ENCODE measurements at places on chromosomes 5 and 9.

DNA sequence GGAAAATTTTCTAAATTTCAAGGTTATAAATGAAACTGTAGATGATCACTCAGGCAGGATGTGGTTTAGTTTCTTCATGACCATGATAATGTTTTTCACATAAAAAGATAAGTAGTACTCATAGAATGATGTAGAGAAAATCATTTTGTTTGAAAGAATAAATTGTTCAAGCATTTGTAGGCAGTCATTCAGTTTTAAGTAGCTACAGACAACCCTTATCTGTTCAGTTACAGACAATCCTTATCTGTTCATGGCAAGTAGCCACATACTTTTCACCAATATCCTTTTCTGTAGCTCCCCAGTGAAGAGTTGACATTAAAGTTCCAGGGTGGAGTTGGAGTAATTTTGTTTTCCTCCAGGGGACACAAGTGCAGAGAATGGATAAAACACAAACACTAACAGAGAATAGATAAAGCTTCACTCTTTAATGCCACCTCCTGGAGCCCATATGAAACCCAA lies 278.1 kb upstream of the TNC start:
- no peak for DNase-seq

DNA sequence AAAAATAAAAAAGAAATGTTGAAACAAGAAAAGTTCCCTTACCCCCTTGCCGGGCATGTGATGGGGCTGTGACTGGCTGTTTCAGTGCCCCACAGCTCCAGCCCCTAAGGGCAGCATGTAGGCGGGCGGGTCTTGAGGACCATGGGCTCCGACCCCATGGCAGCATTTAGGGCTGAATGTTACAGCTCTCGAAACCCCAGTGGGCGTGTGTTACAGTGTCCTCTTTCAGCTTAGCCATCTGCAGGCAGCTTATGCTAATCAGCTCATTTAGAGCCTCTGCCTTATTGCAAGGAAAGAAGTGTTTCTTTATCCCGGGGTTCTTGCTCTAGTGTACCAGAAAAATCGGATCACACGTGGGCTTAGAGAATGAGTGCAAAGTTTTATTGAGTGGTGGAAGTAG lies 497.4 kb upstream of the CYLC2 start:
- no peak for DNase-seq

DNA sequence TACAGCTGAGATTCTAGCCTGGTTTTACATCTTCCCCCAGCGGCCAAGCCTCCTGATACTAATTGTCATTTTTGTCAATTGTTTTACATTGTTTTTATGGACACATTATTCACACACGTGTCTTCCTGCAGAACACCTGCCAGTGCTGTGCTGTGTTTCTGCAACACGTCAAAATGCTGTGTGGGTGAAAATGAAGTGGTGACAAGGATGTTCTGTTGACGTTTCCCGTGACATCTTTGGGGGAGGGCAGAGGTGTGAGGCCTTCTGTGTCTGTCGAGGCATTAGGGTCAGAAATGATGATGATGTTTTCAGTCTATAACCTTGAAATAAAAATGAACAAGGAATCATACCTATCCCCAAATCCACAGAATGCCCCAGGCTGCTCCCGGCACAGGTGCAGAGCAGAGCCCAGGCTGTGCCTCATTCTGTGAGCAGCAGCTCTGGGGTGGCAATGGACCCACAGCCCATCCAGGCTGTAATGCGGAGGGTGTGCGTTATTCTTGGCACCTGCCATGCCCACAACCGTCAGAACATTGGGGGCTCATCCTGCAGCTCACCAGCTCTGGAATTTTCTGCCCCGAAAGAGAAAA lies 23.6 kb upstream of the CEP72 start:
- DNase-seq, result no peak

- DNase-seq, result no peak
These were observed 17.1 kb downstream of the TRMO start for GRCh38 chr9:97905228-97905627.

GRCh38 chr5:179452356-179453230 lies 97.8 kb upstream of the RUFY1 start:
- no peak for DNase-seq

DNA sequence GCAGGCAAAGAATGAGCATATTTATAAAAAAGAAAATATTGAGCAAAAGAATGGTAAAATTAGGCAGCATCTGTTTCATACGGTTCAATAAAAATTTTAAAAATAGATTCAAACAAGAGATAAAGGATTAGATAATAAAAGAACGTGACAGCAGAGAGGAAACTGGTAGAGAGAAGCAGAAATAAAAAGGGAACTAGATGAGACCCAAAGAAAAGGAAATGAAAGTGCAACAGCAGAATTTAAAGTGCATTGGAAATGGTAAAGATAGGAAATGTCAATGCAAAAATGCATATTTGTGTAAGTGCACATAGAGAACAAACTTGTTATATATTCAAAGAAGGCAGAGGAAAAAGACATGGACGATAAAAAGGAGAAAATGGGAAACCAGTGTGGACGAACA lies 70.2 kb downstream of the SUSD1 start:
- DNase-seq, result no peak

GRCh38 chr5:98214240-98215051 lies 559.0 kb upstream of the RGMB start:
- DNase-seq, result peak; percentile 47

- DNase-seq, result peak; percentile 8
These were observed 262.7 kb downstream of the CHSY3 start for GRCh38 chr5:130166839-130167490.

DNA sequence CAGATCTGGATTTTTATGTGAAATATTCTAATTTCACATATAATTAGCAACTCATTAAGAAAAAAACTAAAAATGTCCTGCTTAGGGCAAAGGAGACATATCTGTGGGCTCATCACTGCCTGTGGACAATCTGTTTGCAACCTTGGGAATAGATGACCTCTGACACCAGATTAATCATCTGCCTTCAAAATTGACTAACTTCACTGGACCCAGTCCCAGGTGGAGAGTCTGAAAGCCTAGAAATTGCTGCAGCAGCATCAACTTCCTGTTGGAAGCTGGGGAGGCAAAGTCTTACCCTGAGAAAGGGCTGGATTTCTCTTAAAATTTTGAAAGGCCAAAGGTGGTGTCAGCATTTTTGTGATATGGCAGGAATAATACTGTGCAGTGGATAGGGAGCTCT lies 76.3 kb upstream of the TNC start:
- no peak for DNase-seq

- DNase-seq, result no peak
These were observed 281.1 kb upstream of the ANKRD55 start for GRCh38 chr5:56514245-56514644.

- DNase-seq, result peak; percentile 75
These were observed 45.2 kb downstream of the YIPF5 start for GRCh38 chr5:144125163-144125726.

DNA sequence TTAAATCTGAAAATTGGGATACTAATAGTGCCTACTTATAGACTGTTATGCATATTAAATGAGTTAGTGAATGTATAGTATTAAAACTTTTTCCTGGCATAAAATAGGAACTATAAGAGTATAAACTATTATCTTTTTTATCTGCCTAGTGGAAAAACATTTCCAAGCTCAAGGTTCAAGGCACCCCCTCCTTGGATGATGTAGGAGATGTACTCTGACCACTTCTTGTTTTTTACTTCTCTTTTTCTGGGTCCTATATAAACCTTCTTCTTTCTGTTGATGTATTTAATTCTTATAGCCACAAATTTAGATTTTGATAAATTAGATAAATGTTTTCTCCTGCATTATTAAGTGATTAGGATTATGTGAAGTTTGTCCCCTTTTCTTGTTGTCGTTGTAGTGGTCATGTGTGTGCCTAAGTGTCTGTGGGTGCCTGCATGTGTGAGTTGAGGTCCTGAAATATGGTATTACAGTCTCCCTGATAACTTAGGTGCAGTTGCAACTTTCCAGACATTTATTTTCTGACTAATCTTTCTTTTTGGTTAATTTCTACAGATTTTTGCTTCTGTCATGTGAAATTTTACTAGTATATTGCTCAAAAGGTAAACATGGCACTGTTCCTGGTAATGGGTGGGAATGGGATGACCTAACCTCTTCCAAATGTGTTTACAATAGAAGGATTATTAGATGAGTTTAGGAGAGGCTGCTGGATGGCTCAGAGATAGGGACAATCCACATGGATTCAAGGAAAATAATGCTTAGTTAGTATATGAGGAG lies 160.8 kb upstream of the CDKN2B start:
- no peak for DNase-seq

- DNase-seq, result no peak
These were observed 279.8 kb downstream of the FSTL4 start for GRCh38 chr5:133332439-133333024.

- peak; percentile 69 for DNase-seq
These were observed 3.1 kb upstream of the FCHSD1 start for GRCh38 chr5:141654298-141654697.

- DNase-seq, result peak; percentile 80
These were observed 255.1 kb downstream of the ZSWIM6 start for GRCh38 chr5:61587125-61587524.

- DNase-seq, result no peak
These were observed 4.4 kb downstream of the TTC16 start for GRCh38 chr9:127720031-127720864.

DNA sequence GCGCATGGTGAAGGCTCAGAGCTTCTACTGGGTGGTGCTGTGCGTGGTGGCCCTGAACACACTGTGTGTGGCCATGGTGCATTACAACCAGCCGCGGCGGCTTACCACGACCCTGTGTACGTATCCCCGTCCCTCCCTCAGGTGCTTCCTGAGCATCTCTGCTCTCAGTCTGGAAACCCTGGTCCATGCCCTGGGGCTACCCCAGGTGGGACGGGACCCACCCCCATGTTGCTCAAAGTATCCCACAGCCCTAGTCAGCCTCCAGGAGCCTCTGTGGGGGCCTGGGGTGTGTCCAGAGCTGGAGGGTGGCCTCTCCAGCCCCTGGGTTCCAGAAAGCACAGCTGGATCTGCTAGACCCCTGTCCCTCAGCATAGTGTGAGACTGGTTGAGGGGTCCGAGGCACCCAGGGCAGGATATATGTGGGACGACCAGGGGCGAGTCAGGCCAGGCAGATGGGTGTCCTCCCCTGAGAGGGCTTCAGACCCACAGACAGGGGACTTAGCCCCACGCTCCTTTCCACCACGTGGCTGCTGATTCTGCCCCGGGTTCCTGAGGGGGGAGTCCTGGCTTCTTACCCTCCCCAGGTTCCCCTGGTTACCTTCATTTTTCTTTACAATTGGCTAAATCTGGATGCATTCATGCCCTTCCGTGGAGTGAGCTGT lies 94.0 kb downstream of the CACNA1B start:
- no peak for DNase-seq

DNA sequence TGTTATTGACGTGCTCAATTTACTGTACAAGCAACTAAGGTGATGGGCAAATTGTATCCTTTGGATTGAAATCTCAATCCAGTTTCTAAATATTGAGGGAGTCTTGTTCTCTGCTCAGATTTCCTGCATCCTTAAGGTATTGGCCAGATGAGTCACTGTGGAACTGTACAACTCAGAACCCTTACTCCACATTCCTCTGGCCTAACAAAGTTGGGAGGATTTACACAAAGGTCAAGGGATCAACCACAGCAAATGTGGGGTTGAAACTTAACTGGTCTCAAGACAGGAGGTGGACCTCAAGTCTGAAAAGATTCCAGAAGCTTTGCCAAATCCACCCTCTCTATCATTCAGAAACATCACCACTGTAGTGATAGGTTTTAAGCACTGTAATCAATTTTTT lies 81.5 kb upstream of the AGXT2 start:
- DNase-seq, result peak; percentile 60

DNA sequence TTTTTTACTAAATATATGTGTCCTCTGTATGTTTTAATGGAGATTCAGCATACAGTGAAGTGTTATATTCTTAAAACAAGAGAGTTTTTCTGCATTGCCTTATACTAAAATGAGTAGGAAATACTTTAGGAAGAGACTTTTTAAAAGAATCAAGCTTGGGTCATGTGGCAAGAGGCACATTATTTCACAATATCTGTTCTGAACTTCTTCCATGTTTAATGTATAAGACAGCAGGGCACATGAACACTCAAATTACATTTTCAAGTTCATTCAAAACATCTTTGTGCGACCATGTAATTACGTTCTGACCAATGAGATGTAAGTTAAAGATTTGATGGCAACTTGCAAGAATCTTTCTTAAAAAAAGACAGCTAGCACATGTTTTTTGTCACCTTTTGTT lies 1055.9 kb downstream of the NR2F1-AS1 start:
- no peak for DNase-seq

GRCh38 chr9:69443178-69443577 lies 118.2 kb downstream of the ENTREP1 start:
- no peak for DNase-seq

- DNase-seq, result peak; percentile 29
These were observed 372.5 kb downstream of the ARHGEF28 start for GRCh38 chr5:73998489-73998888.

GRCh38 chr9:14326264-14326826 lies 12.4 kb upstream of the NFIB start:
- DNase-seq, result peak; percentile 80

- DNase-seq, result peak; percentile 74
These were observed 206.7 kb downstream of the SLC12A2 start for GRCh38 chr5:128290152-128290858.

GRCh38 chr5:128338649-128339048 lies 199.4 kb downstream of the FBN2 start:
- DNase-seq, result no peak

- DNase-seq, result no peak
These were observed 3.0 kb upstream of the CDX1 start for GRCh38 chr5:150163547-150164059.

- peak; percentile 97 for DNase-seq
These were observed 22.2 kb upstream of the WWC1 start for GRCh38 chr5:168268949-168269936.

DNA sequence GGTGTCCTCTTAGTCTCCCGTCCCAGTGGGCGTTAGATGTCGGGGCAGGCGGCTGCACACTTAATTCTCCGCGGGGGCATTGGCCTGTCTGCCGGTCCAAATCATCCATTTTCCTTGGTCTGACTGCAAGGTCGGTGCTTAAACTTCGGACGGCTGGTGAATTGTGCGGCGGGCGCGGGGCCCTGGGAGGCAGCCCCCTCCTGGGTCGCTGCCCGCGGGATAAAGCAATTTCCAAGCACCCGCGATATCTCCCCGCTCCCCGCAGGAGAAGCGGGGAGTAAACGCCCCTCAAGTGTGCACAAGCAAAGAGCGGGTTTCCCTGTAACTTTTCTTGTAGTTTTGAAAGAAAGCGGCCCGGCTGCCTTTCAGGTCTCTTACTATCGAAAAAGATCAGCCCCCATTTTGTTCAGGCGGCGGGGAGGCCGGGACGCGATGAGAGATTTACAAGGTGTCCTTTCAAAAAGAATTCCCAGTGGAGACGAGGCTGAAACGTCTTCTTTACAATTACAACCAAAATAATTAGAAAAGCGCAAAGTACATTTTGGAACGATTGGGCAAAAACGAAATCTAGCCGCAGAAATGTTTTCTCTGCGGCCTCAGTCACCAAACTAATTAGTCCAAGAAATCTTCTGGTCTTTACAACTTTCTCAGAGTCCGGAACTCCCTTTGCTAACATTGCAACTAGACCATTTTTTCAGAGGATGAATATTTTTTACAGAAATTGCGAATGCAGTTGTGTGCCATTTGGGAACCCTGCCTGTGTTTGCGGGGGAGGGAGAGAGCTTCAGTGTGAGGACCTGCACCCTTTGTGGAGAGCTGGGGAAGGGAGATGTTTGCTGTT lies 1.8 kb downstream of the IRX1 start:
- DNase-seq, result peak; percentile 18

GRCh38 chr5:145776886-145777285 lies 58.3 kb downstream of the PRELID2 start:
- peak; percentile 39 for DNase-seq
